ENCODE measurements at places on chromosomes 11 and 22.

DNA sequence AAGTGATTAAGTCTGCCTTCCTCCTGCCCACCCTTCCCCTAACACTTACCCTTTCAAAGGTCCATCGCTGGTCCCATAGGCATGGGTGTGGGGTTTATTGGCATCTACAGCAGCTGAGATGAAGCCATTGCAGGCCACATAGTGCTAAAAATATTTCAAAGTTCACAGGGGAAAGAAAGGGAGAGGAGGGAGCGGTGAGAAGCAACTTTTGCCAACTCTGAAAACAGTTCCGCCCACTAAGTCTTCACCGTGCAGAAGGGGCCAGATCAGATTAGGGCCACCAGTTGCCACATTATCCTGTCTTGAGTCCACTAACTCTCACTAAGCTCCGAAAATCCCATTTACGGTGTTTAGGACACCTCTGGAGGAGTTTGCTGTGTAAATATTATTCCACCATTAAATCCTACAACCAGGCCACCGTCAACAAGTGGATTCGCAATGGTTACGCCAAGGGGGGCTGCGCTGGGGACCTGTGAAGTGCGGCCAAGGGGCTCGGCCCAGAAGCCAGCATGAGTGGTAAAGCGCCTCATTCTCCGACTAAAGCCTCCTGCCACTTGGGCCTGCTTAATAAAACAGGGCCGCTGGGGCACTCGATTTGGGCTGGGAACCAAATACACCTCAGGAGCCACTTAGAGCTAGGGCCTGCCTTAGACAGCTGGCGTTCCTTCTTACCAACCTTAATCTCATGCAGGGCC is 534.9 kb downstream of the MIAT start:
- no peak for DNase-seq

DNA sequence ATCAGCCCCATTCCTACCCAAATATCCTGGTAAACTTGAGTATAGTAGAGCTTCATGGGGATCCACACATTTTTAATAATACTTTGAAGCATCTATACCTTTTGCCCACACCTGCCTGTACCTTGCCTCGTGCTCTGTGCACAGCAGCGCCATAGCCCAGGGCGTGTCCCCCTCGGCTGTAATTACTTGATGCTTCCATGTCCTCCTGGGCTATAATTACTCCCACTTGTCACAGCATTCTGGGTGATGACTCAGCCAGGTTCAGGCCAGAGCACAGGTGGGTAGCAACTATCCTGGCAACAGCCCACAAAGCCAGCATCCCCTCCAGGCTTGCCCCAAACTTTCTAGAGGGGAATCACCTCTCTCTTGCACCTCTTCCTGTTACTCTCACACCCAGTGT is 23.7 kb upstream of the SLC36A4 start:
- no peak for DNase-seq

DNA sequence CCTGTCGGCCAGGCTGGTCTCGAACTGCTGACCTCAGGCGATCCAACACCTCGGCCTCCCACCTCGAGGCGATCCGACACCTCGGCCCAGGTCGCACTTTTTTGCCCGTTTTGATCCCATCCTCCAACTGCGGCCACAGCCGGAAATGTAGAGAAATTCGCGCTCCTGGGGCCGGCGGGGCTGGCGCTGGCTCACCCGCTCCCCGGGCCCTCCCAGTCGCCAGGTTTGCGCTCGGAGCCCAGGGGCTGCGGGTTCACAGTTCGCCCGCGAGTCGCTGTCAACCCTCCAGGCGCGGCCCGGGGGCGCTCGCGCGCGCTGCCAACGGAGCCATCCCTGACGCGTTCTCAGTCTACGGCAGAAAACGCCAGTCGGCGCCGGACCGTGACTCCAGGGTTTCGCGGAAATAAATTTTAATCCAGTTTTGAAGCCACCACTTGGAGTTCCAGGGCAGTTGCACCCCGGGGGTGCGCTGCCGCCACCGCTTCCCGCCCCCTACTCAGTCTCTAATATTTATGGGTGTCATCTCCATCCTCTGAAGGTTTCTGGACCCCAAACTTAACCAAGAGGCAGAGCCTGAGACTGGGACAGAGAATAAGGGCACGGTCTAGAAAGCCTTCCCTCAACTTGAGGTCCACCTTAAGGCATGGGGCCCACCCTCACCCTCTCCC is 1.5 kb upstream of the KLHDC7B start:
- DNase-seq, result peak; percentile 89

GRCh38 chr22:39707816-39708215 is 137.3 kb downstream of the CACNA1I start:
- no peak for DNase-seq

DNA sequence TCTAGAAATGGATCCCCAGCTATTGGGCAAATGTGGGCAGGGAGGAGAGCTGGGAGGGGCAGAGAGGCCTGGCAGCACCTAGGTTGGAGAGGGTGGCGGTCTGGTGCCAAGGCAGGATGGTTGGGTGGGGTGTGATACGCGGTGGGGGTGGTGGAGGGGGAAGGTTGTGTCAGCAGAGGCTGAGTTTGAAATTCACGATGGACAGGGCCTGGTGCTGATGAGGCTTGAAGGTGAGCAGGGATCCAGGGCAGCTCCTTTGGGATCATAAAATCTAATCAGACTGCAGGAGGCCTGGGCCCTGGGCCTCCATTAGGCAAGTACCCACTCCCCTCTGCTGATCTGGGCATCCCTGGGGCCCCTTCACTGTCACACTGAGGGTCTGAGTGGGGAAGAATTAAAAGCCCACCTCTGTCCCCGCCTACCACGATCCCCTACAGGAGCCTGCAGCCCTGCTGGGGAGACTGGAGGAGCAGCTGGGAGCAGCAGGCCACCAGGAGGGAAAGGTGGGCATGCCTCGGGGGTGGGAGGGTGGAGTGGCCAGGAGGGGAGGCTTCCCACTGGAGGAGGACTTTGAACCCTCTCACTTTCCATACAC is 24.0 kb downstream of the IGLL1 start:
- DNase-seq, result no peak

GRCh38 chr11:95335989-95336388 is 105.0 kb upstream of the SESN3 start:
- no peak for DNase-seq

DNA sequence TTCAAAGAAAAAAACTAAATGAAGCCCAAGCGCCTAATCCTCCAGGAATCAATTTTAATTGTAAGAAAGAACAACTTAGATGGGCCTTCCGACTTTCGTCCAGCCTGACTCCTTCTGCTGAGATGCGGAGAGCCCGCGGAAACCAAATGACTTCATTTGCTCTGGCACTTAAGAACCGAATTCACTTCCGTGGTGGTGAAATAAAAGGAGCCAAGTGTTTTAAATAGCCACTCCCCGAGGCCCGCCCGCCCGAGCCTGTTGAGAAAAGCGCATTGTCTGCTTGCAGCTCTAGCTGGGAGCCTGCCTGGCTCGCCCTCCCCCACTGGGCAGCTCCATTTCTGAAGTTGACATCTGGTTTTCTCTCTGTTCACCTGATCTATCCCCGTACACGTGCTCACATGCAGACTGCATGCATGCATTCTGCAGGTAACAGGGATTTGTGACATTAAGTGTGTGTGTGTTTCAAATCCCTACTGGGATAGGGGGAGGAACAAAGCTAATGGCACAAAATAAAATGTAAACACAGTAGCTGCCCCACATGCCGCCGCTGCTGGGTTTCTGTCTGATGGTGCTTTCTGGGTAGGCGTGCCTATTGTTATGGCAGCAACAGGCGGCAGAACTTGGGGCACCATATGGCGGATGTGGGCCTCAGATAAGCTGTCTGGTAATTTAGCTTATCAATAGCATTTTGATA is 6.2 kb downstream of the TEAD1 start:
- DNase-seq, result no peak

DNA sequence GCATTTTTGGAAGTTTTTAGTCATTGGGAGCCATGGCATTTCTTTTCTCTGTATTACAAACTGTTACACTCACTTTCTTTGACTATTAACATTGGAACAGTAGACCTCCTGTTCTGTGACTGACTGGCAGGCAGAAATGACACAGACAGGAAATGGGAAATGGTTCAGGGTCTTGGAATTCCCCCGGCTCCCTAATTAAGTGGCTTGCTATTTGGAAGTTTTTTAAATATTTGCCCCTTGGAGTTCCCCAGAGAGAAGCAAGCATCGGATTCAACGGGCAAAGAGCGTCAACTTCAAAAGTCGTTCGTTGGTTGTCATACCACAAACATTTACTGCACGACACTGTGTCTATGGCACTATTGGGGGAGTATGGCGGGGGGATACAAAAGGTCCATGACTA is 1.1 kb upstream of the BIRC2 start:
- DNase-seq, result peak; percentile 28

DNA sequence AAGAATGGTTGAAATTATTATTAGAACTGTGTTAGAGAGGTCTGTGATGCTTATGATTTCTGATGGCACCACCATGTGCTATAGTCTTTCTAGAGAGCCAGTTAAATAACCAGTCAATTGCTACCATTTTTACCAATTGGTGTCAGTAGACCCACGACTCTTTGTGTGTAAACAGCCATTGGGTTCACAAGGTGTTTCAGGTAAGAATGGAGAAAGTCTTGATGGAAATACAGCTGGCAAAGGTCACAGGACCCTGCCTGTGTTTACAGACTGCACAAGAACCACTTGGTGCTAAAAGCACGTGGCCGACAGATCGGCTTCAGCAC is 30.5 kb upstream of the OR10G7 start:
- DNase-seq, result no peak

DNA sequence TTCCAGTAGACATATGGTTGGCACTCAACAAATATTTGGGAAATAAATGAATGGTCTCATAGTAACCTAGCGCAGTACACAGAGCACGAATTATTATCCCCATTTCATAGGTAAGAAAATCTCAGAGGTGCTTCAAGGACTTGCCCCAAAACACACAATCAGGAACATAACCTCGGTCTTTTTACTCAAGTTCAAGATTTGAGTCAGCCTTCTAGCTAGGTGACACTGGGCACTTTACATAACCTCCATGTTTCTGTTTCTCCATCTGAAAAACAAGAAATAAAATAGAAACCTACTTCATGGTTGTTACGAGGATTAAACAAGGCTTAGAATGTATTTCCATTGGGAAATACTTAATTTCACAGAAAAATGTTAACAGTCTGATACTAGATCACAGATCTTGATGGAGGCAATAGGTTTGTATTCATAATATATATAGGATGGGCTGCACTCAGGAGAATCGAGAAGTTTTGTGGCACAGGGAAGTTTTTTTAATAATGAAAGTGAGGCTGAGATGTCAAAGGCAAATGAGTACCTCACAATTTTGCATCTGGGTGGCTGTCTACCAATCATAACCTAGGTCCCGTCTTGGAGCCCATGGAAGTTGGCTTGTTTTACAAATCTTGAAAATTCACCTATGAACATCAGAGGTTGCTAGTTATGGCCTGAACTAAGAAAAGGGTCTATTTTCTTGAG is 147.4 kb upstream of the ZC3H12C start:
- no peak for DNase-seq

DNA sequence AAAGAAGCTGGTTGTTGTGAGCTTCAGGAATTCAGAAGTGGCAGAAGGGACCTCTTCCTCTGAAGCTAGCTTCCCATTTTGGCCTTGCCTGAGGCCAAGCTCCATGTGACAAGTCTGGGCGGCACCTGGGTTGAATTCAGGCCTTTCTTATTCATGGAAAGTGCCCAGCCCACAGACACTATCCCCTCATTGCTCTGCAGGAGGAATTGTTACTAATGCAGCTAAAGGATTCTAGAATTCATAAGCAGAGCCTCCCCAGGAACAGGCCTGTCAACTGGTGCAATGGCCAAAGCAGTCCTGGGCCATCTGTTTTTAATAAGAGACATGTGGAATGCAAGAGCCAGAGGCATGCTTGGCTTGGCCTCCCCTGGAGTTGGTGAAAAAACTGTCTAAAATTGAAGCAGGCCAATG is 71.4 kb downstream of the SLC1A2 start:
- no peak for DNase-seq

GRCh38 chr11:81422402-81422801 is 1311.3 kb downstream of the FAM181B start:
- DNase-seq, result no peak

DNA sequence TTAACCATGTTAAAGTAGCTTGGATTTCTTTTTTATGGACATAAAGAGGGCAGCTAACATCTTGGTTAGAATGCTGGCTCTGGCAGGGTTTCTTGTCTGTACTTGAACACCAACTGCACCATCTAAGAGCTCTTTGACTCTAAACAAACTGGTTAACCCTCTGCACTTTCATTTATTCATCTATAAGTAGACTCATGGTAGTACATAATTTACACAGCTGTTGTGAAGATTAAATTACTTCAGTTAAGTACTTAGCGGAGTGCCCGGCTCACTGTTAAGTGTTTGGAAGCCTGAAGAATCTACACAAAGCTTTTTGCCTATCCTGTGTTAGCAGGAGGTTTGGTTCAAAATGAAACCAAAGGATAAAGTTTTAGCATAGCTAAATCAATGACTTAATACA is 846.2 kb upstream of the API5 start:
- no peak for DNase-seq

DNA sequence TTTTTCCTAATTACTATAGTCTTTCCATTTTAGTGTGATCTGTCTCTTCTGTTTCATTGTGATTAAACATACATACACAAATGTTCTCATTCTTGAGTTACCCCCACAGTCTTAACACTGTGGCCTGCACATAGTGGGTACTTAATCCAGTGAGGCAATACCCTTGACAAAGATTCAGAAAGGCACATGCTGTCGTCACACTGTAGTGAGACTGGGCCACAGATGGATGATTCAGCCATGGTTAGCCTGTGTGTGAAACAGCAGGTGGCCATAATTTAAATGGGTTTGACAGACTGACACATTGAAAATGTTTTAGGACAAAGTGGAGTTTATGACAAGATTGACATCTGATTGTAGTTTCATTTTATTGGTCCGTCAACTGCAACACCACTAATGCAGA is 313.1 kb downstream of the C11orf87 start:
- DNase-seq, result no peak

DNA sequence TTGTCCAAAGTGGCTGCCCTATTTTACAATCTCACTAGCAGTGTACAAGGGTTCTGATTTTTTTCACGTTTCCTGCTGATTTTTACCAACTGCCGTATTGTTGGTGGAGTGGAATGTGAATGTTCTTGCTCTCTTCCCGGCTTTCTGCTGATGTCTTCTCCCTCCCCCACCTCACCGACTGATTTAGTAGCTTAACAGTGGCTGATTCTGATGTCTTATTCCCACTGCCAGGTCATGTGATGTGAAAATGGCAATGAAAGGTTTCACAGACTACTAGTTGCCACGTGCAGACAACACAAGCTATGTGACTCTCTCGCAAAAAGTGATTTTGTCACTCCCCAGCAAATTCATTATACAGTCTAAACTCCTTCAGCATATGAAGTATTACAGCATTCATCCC is 17.3 kb upstream of the NEU3 start:
- no peak for DNase-seq

Measured in activated CD4-positive, alpha-beta T cell treated with anti-CD3 and anti-CD28 coated beads, Interleukin-2, Interleukin-4, amounts not matched to agents 100 ng/mL and 50 ng/mL, durations not matched to agents 16 hours and 8 hours (primary cell).